ENCODE measurements at places on chromosomes 3 and 15. TPM values are rescaled to one million over a fixed set of nuclear protein-coding genes. Genes with fewer than 3 reads are reported as not detected.

Gene SPTBN5
- total RNA-seq: 2.6 TPM

Gene REC114
- total RNA-seq: not detected

Gene TNNC1
- total RNA-seq: 8.3 TPM

DNA sequence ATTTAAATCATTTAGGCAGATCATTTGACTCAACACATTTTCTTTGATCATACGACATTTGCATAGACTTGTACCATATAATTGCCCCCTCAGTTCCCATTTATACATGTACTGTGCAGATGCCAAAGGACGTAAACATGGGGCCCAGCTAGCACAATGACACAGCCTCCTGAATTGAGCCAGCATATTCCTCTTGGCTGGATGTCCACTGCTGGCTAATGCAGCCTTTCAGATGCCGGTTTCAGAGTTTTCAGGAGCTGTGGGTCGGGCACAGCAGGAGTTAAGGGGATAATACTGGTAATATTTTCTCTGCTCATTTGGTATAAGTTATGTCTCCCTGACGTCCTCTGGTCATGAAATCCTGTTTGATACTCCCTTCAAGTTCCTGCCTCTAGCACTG, 39.4 kb downstream of the KAT2B start:
- H3K4me3 ChIP-seq: no peak overlapping the region
- no peaks in the 10 kb centered on the region for H3K36me3 ChIP-seq
- H3K27ac ChIP-seq: no peak overlapping the region
